GM04503 (cell line): ENCODE measurements at places on chromosomes 2 and 18.

GRCh38 chr2:36530983-36531354 is 67.0 kb downstream of the FEZ2 start:
- DNase-seq: no peak

GRCh38 chr2:182097571-182098164 is 112.0 kb downstream of the PPP1R1C start:
- no peak for DNase-seq

DNA sequence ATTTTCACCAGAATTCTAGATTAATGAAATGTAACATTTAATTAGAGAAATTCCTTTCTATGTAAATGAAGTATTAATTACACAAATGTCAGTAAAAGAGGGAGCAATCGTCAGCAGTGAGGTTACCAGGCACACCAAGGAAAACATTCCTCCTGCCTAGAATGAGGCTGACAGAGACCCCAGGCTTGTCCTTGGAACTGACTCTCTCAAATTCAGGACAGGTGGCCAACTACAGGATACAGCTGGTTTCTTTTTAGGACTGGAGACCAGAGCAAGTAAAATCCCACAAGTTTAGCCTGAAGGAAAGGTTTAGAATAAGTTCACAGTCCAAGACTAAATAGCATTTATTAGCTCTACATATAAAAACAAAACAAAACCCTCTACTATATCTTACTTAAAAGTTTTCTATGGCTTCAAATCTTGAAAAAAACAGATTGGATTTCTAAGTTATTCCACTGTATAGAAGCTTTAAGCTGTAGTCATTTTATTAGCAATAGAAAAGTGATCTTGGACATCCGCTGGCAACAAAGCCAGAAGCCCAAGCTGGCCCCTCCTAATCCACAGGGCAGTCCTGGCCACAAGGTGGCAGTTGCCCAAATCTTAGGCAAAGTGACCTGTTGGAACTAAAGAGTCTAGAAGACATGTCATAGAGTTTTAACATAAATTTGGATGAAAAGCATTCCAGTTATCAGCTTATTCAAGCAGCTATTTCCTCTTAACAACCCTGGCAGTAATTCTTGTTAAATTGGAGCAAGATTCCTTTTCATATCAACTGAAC is 81.0 kb downstream of the SP3 start:
- no peak for DNase-seq

DNA sequence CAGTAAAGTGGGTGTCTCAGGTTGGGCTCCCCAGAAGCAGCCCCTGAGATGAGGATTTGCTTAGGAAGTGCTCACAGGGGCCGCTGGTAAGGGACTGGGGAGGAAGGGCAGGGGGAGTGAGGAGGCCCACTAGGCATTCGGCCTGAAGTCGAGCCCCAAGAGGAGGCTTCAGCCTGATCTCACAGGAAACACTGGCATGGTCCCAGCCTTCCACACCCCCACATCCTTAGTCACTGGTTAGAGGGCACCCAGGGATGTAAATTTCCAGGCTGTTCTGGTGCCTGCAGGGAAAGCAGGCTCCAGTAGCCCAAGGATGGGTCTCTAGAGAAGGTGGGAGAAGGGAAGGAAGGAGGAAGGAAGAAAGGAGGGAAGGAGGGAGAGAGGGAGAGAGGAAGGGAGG is 22.4 kb upstream of the KCNK3 start:
- DNase-seq: no peak

- DNase-seq: no peak
These were observed 392.9 kb downstream of the PID1 start for GRCh38 chr2:228878138-228878537.

GRCh38 chr2:193946806-193947205 is 1710.2 kb upstream of the SLC39A10 start:
- DNase-seq: no peak

DNA sequence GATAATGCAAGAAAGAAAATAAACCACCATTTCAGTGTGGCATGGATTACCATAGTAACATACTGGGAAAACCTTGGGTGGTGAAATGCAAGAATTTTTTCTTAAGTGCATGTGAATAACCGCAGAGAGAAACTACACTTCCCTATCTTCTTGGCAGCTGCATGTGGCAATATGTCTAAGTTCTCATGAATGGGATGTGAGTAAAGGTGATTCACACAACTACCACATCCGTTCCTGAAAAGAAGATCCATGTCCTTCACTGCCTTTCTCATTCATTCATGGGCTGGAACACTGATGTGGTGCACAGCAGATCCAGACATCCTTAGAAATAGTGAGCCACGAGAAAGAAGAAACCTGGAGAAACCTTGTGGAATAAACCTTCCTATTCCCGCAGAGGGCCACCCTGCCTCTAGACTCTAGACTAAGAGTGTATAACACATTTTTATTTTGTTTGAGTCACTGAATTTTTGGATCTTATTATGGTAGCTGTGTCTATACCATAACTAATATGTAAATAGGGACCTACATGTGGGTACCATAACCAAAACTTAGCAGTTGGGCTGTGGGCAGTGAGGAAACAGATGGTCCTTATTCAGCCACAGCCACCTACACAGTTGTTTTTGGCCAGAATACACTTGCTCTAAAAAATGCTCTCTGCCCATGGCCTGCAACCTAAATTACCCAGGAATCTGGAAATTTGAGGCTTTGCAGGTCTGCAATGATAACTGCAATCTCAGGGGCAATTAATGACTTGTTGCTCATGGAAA is 573.3 kb downstream of the LRP1B start:
- peak; percentile 21 for DNase-seq

DNA sequence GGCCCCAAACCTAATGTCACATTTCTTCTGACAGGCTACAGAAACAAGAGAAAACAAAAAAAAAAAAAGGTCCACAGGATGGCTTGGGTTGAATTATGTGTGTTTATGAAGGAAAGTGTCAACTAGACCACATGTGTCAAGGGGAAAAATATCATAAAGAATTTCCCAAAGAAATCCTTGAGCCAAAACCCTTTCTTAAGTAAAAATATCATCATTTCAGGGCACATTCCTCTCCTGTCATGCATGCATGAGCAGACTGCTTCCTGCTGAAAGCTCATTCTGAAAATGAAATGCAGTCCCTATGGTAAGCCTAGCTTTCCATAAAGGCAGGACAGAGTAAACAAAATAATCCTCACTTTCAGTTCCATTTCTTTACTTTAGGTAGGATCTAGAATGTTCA is 85.7 kb upstream of the RBBP8 start:
- no peak for DNase-seq

DNA sequence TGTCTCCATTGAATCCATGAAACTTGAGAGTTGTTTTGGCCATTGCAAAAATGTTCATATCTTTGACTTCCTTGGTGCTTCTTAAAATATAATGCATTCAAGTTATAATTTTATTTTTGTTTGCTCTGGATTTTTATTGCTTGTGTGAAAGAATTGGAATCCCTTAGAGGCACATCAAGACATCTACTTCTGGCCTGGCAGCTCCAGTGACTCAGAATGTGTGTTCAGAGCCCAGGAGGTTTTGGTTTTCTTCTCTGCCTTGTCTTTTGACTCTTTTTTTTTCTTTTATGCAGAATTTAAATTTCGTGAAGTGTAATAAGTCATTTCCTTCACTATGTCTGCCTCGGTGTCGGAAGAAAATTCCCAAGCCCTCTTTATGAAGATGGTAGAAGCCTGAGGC is 180.2 kb downstream of the LTBP1 start:
- no peak for DNase-seq

DNA sequence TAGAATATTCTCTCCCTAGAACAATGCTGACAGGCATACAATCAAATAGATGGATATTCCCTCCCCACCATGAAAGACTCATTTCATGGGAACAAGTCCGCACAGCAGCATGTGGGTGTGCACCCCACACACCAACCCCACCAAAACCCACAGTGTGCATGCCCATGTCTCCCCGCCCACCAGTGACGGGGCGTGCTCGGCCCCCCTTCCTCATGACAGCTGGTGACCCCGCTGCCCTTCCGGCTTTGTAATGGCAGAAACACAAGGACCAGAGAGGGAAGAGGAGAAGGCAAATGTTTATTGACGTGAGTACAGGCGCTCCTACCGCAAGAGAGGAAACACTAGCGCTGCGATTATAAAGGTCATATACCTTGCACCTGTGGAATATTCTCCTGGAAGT is 30.8 kb upstream of the ODC1 start:
- DNase-seq: no peak

GRCh38 chr18:48934723-48935432 is 15.9 kb downstream of the SMAD7 start:
- no peak for DNase-seq
